ENCODE measurements at places on chromosomes 3 and 15.

DNA sequence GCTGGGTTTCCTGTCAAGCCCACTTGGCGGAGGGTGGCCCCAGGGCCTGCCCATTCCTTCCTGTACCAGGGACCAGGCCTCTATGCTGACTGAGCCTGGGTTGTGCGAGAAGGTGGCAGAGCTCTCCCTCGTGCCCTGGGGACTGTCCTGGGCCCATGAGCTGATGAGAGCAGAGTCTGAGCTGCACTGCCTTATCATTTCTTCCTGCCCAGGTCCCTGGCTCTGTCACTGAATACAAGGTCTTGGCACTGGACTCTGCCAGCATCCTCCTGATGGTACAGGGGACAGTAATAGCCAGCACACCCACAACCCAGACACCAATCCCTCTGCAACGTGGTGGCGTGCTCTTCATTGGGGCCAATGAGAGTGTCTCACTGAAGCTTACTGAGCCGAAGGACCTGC lies 7.5 kb downstream of the MPI start:
- DNase-seq = no peak

DNA sequence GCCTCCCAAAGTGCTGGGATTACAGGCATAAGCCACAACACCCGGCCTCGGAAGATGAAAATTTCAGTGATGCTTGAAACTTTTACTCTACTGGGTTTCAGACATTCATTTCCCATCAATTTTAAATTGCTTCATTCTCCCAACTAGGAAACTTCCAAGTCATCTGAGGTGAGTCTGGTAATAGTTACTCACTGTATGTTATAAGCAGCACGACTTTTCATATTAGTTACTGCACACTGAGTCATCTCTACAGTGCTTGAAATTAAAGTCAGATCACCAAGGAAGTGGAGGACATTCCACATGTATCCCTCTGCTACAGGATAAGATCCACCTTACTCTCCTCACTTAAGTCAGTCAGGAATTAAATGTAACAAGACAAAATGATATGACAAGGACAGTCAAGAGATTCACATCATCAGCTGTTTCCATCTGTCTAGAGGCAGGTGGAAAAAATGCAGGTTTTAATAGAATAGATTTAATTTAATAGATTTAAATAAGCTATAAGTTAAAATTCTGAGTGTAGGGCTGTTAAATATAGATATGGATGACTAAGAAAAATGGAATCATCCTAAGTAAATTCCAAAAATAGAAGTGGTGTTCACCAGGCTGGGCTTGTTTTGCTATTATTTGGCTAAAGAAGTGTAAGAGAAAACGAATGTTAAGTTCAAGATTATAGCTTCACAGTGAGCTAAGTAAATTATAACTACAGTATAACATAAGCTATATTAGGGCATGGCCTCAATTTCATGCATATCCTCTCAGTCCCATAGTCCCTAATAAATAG lies 104.4 kb downstream of the TMCO5A start:
- DNase-seq = no peak

- DNase-seq = no peak
These were observed 4.6 kb upstream of the MFGE8 start for GRCh38 chr15:88917760-88918159.

DNA sequence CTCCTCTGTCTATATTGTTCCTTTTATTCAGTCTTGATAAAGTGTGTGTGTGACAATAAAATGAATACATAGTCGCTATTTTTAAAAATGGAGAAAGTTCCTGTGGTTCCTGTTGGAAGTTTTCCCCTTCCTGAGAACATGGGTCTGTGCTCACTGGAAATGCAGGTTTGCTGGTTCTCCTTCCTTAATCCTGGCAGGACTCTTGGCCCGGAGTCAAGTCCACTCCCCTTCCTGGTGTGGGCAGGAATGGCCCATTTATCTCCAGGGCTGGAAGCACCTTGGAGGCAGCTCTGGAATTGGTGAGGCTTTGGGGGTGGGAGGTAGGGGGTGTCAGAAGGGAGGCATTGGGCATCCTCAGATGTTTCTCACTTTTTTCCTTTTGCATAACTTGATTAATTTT lies 30.1 kb downstream of the FOXL2 start:
- DNase-seq = no peak

GRCh38 chr3:114384558-114384903 lies 90.7 kb downstream of the TIGIT start:
- DNase-seq = no peak

DNA sequence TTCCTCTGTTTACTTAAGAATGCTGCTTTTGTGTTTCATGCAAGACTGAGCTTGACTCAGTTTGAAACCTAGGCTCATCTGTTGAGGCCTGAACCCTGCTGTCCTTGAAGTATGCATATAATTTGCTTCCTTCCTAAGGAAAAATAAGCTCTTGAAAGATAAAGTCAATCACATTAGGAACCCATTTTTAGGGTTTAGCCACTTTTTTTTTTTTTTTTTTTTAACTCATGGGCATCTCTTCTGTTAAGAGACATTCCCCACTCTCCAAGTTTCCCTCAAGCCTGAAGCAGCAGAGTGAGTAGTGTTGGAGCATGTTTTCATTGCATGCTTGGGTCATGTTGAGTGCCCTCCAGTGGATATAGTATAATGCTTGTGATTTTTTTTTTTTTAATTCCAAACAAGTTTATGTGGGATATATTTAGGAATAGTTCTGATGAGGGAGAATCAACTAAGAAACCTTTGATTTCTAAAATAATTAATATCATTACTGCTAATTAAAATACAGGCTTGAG lies 3.6 kb downstream of the CTNNB1 start:
- DNase-seq = no peak

DNA sequence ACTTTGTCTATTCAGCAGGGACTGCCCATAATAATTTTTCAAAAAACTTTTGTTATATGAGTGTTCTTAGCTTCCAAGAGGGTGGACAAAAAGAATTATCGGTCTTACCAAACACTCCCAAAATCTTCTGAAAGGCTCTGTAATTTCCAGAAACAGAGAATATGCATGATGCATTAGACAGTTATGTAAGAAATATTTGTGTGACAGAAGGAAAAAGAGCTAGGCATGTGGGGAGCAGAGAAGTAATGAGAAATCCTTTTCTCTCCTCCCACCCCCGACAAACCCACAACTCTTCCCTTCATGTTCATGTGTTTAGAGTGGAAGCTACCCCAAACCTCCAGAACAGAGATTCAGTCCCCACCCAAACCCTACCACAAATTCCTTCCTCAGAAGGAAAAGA lies 86.8 kb downstream of the MYO5A start:
- no peak for DNase-seq

DNA sequence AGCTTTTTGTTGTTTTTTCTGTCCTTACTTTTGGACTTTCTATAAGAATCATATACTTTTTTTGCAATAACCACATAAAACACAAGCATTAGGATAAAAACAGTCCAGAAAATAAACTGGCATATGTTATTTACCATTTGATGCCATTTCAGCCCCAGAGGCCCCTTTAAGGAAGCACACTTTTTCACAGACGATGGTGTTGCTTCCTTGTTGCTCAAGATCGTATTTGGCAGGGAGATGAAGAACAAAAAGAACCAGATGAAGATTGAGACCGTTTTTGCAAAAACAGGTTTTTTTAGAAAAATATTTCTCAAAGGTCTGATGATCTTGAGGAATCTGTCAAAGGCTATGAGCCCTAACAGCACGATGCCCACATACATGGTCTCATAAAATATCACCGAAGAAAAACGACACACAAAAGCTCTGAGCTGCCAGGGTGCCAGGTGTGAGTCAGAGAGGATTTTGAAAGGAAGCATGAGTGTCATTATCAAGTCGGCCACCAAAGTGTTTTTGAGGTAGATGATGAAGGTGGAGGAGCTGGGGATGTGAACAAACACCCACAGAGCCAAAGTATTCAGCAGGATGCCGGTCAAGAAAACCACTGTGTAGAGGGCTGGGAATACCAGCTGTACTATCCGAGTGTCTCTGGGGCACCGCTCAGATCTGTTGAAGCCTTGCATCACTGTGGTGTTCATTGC lies 902 bp downstream of the P2RY13 start:
- DNase-seq = no peak

GRCh38 chr3:20323307-20323927 lies 137.4 kb upstream of the SGO1 start:
- no peak for DNase-seq

GRCh38 chr3:53402326-53402725 lies 55.0 kb upstream of the DCP1A start:
- DNase-seq = no peak

DNA sequence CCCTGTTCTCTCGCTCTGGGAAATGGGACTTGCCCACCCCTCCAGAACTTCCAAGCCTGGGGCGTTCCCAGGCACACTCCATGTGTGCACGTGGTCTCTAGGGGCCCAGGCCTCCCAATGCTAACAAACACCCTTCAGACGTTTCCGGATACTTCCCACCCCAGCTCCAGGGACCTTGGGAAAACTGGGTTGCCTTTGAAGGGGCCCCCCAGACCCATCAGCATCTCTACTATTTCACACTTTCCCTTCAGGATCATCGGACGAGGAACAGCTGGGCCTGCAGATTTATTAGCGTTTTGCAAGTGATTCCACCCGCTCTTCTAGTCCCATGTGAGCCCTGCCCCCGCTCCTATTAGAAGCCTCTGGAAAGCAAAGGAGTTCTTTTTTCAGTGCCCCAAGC lies 63.2 kb downstream of the MAGEF1 start:
- DNase-seq = no peak

DNA sequence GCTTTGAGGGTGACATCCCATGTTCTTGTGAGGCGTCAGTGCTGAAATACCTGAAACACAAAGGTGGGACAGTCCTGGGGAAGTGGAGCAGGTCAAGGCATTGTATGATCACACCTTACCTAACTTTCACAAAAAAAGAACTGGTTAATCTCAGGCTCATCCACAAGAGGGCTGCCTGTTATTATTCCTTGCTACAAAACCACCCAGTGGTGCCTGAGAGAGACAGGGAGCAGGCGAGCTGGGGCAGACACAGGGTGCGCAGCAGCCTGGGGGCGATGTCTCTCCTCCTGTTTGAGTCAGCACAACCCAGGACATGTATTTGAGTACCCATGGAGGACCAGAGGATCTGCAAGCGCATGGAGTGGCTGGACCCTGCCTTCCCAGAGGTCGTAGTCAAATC lies 316.8 kb upstream of the ATP10A start:
- no peak for DNase-seq

- DNase-seq = no peak
These were observed 15.8 kb upstream of the SEC11A start for GRCh38 chr15:84731774-84732173.

DNA sequence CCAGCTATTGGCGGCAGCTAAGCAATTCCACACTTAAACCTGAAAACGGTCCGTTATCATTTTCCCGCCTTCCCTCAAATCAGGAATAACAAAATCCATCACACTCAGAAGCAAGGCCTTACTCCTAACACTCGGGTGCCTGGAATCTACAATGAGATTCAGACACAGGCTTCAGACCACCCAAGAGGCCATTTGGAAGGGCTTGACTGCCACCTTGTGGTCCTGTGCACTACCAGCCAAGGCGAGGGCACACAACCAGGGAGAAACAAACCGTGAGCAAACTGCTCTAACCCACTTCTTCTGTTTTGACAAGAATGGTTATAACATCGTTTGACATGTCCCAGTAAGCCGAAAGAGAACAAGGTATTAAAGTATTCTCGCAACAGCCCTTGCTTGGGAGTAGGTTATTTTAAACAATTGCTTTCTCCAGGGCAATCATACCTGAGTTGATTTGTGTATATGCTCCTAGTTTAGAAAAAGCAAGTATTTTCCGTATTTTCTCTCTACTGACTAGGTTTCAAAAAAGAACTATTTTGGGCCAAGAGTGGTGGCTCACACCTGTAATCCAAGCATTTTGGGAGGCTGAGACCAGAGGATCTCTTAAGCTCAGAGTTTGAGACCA lies 40.1 kb upstream of the TAFA4 start:
- no peak for DNase-seq

- no peak for DNase-seq
These were observed 94.2 kb downstream of the NUP210 start for GRCh38 chr3:13325892-13326443.

GRCh38 chr3:124924741-124925140 lies 9.8 kb downstream of the MUC13 start:
- no peak for DNase-seq

DNA sequence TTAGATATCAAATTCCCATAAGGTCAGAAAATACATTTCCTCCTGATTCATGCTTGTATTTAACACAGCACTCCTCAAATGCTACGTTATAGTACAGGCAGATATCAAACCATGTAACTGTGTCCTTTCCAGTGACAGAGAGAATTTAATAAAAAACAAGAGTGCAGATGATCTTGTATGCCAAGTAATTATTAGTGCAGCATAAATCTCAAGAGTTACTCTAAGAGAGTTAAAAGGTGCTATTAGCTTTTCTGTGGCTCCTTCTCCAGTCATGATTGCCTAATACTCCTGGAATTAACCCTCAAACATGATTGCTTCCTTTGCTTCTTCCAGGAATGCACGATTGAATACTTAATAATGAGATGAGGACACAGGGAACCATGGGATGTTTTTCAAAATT lies 413.0 kb upstream of the DPH6 start:
- no peak for DNase-seq

- no peak for DNase-seq
These were observed 208.8 kb downstream of the OSBPL10 start for GRCh38 chr3:31772272-31772671.

- DNase-seq = no peak
These were observed 467.9 kb downstream of the SOX2 start for GRCh38 chr3:182179631-182180030.

DNA sequence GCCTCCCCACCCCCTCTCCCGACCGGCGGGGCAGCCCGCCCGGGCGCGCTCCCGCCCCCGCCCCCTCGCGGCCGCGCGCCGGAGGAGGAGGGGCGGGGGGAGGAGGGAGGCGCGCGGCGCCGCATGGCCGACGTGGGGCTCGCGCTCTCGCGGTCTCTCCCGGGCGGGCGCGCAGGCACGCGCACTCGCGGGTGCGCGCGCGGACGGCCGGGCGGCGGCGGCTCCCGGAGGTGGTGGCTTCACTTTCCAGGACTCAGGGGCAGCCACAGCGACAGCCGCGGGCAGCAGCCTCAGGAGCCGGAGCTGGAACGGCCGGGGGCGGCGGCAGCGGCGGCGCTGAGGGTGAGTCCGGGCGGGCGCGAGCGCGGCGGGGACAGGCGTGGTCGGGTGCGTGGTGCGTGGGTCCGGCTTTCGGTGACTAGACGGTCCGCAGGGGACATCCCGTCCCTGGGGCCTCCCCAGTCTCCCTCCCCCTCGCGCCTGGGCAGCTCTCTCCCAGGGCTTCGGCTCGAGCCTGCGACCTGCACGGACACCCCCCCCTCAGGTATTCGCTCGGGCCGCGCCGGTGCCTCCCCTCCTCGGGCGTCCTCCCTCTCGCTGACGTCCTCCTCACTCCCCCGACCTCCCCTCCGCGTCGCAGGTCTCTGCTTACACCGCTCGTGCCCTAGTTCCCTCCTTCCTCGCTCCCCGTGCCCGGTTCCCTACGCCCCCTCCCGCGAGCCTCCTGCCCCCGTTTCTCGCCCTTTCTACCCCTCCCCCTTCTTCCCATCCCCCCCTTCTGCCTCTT lies at the start of gene UBE2E2:
Gene UBE2E2, plus strand, starts transcription at position 407 of the 787 bp plus-strand sequence.
- DNase-seq = no peak

- DNase-seq = no peak
These were observed 191.9 kb upstream of the LINGO1 start for GRCh38 chr15:77824361-77825251.

GRCh38 chr3:17845026-17845812 lies 102.8 kb upstream of the TBC1D5 start:
- DNase-seq = no peak

GRCh38 chr3:54866251-54866650 lies 61.6 kb downstream of the LRTM1 start:
- DNase-seq = no peak
